ENCODE measurements at places on chromosomes 5 and 9.

GRCh38 chr5:38994324-38994927, 79.8 kb downstream of the RICTOR start:
- no peak overlapping the region for H3K4me3 ChIP-seq
- no peaks in the 10 kb centered on the region for H3K27me3 ChIP-seq
- peaks cover 50% of the 10 kb centered on the region for H3K36me3 ChIP-seq
- H3K27ac ChIP-seq, result no peak overlapping the region
- DNase-seq, result no peak

- no peaks in the 10 kb centered on the region for H3K27me3 ChIP-seq
- H3K4me1 ChIP-seq, result peaks cover 26% of the 10 kb centered on the region
- no peak overlapping the region for H3K4me3 ChIP-seq
- no peak overlapping the region for H3K27ac ChIP-seq
These were observed 122.0 kb downstream of the TLE4 start for GRCh38 chr9:79693750-79694149.

DNA sequence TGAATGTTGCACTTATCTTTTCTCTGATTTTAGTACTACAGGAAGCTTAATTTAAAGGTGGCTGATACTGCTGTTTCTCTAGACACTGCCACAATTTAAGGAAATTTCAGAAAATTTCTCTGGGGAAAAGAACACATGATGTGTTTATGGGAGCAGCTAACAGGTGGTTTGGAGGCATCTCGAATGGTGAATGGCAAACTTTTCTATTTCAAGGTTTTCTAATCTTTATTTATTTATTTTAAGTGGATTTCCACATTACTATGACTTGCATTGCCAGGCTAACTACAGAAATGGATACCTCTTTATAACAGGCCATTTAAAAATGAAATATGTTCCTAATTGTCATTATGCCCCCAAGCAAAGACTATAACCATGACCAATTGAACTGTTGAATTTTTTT, 50.4 kb downstream of the PDE6A start:
- no peak for DNase-seq
- no peak overlapping the region for H3K27ac ChIP-seq
- peaks cover 1% of the 10 kb centered on the region for H3K4me1 ChIP-seq

DNA sequence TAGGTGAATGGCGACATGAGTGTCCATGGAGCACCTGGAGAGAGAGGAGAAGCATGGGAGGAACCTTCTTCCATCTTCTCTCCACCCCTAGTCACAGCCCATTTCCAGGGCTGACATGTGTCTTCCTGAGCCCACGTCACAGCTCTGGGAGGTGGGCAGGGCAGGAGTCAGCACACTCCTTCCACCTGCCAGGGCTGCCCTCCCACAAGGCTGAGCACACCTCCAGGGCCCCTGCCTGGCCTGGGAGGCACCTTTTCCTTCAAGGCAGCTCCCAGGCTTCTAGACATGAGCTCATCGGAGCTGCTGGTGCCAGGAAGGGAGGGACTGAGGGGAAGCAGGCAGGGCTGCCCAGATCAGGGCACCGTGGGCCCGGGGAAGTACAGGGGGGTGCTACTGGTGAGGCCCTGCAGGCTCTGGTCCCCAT, 13.6 kb upstream of the SYNPO start:
- DNase-seq, result no peak
- no peaks in the 10 kb centered on the region for H3K36me3 ChIP-seq
- H3K4me1 ChIP-seq, result peaks cover 17% of the 10 kb centered on the region
- no peak overlapping the region for H3K4me3 ChIP-seq
- peaks cover 27% of the 10 kb centered on the region for H3K27me3 ChIP-seq

GRCh38 chr9:99172124-99173091, 49.3 kb downstream of the ALG2 start:
- H3K27me3 ChIP-seq, result peaks cover 5% of the 10 kb centered on the region
- H3K4me1 ChIP-seq, result peaks cover 27% of the 10 kb centered on the region
- no peaks in the 10 kb centered on the region for H3K36me3 ChIP-seq
- DNase-seq, result no peak
- no peak overlapping the region for H3K27ac ChIP-seq

DNA sequence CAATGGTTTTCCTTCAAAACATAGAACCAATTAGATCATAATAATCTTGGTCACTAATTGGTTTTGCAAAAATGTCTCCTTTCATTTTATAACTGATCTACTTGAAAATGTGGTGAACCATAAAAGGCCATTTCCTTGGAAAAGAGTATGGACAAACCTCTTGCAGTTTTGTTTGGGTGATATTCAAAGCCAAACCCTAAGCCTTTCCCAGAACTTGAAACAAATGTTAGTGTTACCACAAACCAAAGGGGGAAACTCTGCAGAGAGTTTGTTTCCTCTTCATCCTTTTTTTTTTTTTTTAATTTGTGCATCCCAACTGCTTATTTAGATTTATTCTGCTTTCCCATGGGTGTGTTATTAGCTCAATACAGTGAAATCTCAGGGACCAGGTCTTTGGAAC, 204.4 kb upstream of the ADAMTSL1 start:
- no peak overlapping the region for H3K4me3 ChIP-seq
- no peak for DNase-seq
- H3K36me3 ChIP-seq, result no peaks in the 10 kb centered on the region
- no peak overlapping the region for H3K27ac ChIP-seq
- no peaks in the 10 kb centered on the region for H3K4me1 ChIP-seq

DNA sequence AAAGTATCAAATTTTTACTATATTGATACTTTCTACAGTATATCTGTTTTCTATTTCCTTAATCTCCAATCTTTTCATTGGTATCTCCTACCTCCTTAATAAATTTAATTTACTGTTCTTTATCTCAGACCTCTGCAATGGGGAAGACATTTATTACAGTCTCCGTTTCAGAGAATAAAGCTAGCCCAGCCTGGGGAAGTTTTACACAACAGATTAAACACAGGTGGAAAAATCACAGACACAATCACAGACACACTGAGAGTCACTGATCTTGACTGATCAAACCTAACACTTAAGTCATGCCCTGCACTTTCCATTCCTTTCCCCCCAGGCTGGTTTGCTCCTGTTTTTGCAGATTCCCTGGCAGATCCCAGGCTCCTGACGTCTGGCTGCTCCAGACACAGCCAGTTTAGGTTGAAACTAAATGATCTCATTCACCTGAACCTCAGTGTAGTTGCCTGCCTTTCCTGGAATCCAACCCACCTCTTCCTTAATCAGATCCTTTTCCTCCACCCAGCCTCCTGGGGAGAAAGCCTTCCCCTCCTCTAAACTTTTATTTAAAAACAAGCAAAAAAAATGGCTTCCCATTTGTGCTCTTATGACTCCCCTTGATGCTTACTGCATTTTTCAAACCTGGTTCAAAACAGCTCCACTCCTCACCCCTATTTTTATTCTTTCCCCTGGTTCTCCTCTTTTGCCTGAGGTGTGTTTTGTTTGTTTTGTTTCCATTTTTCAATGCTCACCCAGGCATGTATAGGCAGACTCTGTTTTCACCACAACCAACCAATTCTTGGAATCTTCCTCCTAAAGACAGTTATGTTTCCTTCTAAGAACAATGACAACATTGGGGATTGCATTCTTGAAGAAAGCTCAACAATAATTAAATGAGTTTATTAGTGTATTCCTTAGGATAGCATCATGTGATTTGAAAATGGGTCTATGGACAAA, 29.5 kb upstream of the OSMR start:
- no peak overlapping the region for H3K27ac ChIP-seq
- no peak overlapping the region for H3K4me3 ChIP-seq
- no peaks in the 10 kb centered on the region for H3K4me1 ChIP-seq
- DNase-seq, result no peak
- H3K36me3 ChIP-seq, result no peaks in the 10 kb centered on the region

Measured in activated T-helper 2 cell treated with anti-CD3 and anti-CD28 coated beads, Interferon-gamma antibody, Interleukin-2, Interleukin-4, amounts not matched to agents 10 μg/mL and 5 μg/mL and 100 μg/mL, durations not matched to agents 14 hours and 24 hours and 36 hours (primary cell).